Foreskin keratinocyte (primary cell): ENCODE measurements at places on chromosomes 12 and 14. TPM values are rescaled to one million over a fixed set of nuclear protein-coding genes. Genes with fewer than 3 reads are reported as not detected.
A peak's percentile ranks its signal among the peaks of the same experiment; 100 is the strongest.

DNA sequence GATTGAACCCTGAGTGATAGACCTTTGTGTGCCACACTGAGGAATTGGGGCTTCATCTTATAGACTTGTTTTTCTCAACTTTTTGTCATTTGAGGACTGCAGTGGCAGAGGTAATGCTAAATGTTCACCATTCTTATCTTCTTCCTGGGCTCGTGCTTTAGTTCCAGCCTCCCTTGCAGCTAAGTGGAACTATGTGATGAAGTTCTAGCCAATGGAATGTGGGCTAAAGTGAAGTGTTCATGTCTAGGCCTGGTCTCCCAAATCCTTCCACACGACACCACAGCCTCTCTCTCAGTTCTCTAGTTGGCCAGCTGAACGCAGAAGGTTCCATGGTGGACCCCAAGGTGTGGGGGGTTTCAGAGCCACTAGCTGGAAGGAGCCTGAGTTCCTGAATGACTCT lies 42.4 kb upstream of the CCDC63 start:
- DNase-seq, result no peak

GRCh38 chr12:126608607-126609175 lies 1543.5 kb downstream of the AACS start:
- DNase-seq, result no peak

GRCh38 chr12:53070877-53071492 lies 8.2 kb downstream of the SPRYD3 start:
- no peak for DNase-seq

GRCh38 chr12:15602051-15602672 lies 187.0 kb downstream of the EPS8 start:
- no peak for DNase-seq

GRCh38 chr12:120054293-120054692 lies 62.3 kb downstream of the RAB35 start:
- DNase-seq, result no peak

DNA sequence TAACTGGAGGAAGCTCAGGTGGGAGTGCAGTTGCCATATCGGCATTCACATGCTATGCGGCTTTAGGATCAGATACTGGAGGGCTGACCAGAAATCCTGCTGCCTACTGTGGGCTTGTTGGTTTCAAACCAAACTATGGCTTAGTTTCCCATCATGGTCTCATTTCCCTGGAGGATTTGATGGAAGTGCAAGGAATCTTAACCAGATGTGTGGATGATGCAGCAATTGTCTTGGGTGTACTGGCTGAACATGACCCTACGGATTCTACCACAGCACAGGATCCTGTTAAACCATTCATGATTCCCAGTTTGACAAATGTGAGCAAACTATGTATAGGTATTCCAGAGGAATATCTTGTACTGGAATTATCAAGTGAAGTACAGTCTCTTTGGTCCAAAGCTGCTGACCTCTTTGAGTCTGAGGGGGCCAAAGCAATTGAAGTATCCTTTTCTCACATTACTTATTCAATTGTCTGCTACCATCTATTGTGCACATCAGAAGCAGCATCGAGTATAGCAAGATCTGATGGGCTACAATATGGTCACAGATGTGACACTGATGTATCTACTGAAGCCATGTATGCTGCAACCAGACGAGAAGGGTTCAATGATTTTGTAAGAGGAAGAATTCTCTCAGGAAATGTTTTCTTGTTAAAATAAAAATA lies 42.9 kb downstream of the RALGAPA1 start:
- DNase-seq, result no peak

DNA sequence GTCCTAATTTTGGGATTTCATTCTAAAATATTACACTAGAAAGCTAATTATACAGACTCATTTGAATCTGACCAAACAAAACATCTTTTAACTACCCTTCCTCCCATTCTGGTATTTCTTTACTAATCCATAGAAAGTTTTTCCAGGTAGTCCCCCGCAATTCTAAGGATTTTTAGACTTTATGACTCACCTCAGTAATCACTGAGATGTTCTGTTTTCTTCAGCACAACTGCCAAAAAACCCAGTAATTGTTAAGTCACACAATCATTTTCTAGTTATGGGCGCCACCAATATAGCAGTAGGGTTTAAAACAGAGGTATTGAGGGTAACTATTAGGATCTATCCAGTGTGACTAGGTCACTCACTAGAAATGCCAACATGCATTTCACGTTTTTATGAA lies 1.6 kb upstream of the ARID4A start:
- DNase-seq, result no peak

DNA sequence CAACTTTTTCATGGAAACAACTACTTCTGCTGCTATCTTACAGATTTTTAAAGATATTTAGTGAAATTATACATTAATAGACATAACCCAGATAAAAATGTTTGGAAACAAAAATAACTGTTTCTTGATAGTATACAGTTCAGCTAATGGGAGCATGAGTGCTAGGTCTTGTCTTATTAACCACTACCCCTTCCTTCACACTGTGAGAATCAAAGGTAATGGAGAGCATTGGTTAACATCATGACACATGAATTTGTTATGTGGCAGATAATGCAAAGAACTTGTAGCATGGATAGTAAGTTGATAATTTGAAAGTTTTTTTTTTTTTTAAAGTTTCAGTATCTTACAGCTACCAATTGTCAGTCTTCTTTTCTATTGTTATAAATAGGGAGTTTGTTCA lies 44.2 kb downstream of the CCDC91 start:
- DNase-seq, result no peak

DNA sequence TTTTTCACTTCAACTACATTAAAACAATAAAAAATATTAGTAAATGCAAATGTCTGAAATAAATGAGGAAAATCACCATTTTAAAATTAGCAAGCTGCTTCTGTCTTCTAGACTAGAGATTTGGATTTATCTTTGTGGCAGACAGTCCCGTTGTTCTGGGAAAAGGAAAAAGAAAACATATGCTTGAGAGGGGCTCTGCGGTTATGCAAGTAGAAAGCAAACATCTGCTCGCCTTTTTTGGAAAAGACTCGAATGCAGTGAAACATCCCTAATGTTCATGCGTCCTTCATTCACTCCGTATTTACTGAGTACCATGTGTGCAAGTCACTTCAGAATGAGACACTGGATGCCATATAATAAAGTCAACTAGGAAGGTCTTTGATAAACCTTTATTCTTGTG lies 44.9 kb downstream of the IFNG start:
- no peak for DNase-seq

DNA sequence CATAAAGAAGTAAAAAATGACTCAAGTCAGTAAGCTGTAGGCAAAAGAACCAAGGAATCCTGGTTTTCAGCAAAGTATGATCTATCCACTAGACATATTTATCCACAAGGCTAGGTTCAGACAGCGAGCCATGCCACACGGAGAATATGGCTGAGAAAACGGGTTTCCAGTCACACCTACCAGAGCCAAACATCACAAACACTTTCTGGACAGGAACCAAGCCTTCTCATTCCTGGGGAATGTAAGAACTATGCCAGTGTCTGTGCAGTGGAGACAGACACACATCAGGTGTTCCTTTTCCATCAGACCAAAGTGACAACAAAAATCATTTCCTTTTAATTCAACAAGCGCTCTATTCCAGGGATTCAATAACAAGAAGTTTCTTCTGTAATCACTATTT lies 41.1 kb downstream of the AREL1 start:
- no peak for DNase-seq

GRCh38 chr14:20494935-20495766 lies 10.2 kb upstream of the RNASE10 start:
- peak; percentile 87 for DNase-seq

DNA sequence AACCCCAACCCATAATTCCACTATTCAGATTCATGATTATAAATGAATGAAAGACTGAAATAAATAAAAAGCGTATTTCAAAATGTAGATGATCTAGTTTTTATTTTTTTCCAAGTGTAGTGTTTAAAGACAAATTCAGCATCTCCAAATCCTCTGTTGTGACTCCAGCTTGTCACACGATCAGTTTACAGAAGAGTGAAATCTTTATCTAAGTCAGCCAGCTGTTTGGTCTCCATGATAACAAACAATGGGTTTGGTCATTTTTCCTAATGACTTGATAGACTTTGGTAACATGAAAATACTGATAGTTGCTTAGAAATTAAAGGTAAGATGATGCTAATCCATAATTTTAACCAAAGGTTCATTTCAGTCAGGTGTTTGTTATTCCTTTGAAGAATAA lies 114.5 kb upstream of the RASSF8 start:
- DNase-seq, result no peak

- DNase-seq, result no peak
Observed at GRCh38 chr14:99391671-99392070, 89.0 kb downstream of the SETD3 start.

- no peak for DNase-seq
Observed at GRCh38 chr14:71734885-71735284, 197.3 kb upstream of the RGS6 start.

- DNase-seq, result no peak
Observed at GRCh38 chr14:81286574-81287370, 66.0 kb upstream of the GTF2A1 start.

GRCh38 chr14:53711205-53711604 lies 245.4 kb downstream of the BMP4 start:
- DNase-seq, result no peak

DNA sequence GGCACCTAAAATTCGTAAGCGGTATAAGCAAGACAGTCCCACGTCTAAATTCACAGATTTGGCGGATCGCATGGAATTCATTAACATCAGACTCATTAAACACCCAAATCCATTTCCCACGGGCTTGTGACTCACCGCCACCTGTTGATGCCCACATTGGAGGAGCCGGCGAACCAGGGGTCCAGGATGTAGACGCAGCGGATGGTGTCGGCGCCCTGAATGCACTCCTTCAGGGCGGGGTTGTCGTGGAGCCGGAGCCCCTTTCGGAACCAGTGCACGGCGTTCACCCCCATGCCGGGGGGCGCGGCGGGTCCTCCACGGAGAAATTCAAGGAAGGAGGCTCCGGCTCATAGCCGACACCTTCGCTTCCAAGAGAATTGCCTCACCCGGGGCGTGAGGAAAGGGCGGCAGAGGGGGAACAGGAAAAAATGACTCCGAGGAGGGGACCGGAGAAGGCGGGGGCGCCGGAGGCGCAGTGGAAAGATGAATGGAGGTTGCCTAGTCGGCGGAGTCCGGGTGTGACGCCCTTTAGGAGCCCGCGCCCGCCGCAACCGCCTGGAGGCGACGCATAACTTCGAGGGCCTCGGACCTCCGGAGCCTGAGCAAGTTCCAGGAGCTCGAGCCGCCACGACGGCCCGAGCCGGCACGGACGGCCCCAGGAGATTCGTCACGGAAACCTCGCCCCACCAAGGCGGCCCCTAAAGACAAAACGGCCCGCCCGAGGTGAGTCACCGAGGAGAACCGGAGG lies 506 bp downstream of the CRY1 start:
- DNase-seq, result no peak

DNA sequence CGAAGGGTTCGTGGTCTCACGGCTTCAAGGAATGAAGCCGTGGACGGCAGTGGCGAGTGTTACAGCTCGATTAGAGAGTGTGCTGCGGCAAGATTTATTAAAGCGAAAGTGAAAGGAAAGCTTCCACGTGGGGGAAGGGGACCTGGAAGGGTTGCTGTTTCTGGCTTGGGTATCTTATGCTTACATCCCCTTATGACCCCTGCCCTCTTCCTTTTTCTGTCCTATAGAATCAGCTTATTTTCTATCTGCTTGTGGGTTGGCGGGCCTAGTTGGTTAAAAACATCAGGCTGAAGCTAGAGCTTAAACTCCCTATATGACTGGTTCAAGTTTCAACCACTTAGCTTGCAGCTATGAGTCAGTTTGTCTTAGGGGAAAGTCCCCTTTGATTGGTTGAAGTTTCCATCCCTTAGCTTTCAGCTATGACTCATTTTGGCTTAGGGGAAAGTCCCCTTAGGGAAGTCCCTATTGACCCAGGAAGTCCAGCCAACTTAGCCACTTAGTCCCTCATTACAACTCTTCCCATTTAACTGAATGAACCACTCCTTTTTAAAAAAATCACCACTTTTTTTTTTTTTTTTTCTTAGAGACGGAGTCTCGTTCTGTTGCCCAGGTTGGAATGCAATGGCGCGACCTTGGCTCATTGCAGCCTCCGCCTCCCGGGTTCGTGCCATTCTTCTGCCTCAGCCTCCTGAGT lies 1494.7 kb upstream of the TMEM132C start:
- peak; percentile 13 for DNase-seq

GRCh38 chr14:69363055-69363454 lies 35.0 kb downstream of the ERH start:
- no peak for DNase-seq

GRCh38 chr14:103708750-103709187 lies 6.5 kb downstream of the XRCC3 start:
- DNase-seq, result no peak

GRCh38 chr14:88823968-88824313 lies 510 bp upstream of the TTC8 start:
- DNase-seq, result no peak

DNA sequence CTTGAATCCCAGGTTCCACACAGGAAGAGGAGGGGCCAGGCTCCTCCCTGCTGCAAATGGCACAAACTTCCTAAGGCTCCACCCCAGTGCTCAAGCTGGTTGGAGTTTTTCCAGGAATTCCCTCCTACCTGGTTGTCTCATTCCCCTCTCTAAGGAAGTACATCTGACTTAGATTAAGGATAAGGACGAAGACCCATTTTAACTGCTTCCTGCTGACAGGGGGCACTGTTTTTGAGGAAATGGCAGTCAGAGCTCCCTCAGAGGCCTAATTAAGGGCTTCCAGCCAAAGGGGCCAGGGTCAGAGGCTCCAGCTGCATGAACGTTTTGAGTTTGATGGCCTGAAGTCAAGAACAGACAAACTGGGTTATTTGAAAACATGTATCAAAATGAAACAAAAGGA lies 1084.7 kb downstream of the SLC6A15 start:
- no peak for DNase-seq

DNA sequence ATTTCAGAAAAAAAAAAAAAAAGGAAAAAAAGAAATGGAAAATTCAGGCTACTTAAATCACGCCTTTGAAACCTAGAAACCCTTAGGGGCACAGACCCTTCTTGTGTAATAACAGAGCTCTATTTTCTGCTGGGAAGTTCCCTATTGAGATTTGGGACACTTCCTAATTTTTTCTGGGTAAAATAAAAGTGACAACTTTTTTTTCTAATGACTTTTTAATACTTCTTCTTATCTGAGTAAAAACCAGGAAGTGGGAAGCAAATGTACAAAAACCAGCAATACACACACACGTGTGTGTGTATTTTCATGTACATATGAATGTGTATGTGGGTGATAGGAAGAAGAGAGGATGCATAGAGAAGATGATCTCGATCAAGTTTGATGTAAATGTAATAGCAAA lies 35.8 kb downstream of the ETV6 start:
- DNase-seq, result no peak

GRCh38 chr12:126636821-126637220 lies 1571.6 kb downstream of the AACS start:
- no peak for DNase-seq

Gene BCL2L14
- total RNA-seq, result not detected in 2 replicates

Gene DIO2
- total RNA-seq, result 0.03 and 0.04 TPM in 2 replicates

Gene C14orf132
- 0.17 and 0.35 TPM in 2 replicates for total RNA-seq

Gene SERPINA9
- total RNA-seq, result not detected in 2 replicates

Gene CD4
- not detected in 2 replicates for total RNA-seq

Gene TPPP2
- total RNA-seq, result not detected in 2 replicates

Gene NDUFB1
- 209 and 234 TPM in 2 replicates for total RNA-seq

Gene BDKRB2
- total RNA-seq, result 16.7 and 20.7 TPM in 2 replicates

Gene TC2N
- 16.7 and 22.8 TPM in 2 replicates for total RNA-seq

Gene KRT78
- 0.32 and 0.58 TPM in 2 replicates for total RNA-seq

Gene ATF7
- 11.4 and 13.6 TPM in 2 replicates for total RNA-seq

Gene RNU4-1
- 4,069 and 6,144 TPM in 2 replicates for total RNA-seq

Gene PPP1R36
- total RNA-seq, result 0.88 and 0.99 TPM in 2 replicates

Gene TAS2R31
- total RNA-seq, result 0.61 and 0.74 TPM in 2 replicates

Gene TAS2R7
- total RNA-seq, result not detected in 2 replicates

Gene SLC10A1
- total RNA-seq, result not detected in 2 replicates
